Stimulated activated CD8-positive, alpha-beta memory T cell treated with anti-CD3 and anti-CD28 coated beads, Interleukin-4, amount 100 ng/mL, for 24 hours (primary cell): ENCODE measurements at places on chromosomes 1 and 21.

DNA sequence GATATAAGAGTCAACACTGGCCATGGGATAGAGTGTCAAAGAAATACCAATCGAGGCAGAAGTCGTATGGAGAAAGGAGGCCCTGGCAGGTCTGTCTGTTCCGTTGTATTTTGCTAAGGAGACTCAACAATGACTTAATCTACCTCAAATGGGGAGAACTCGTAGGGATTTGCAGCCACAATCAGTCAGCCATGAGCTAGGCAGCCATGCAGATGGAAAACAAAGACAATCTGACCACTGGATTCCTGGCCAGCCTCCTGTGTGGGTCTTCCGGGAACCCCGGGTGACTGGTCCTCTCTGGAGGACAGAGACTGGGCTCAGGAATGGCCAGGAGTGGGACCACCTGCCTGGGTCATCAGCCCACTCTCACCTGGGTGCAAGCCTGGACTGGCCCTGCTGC is 167.8 kb downstream of the ETS2 start:
- DNase-seq = no peak

DNA sequence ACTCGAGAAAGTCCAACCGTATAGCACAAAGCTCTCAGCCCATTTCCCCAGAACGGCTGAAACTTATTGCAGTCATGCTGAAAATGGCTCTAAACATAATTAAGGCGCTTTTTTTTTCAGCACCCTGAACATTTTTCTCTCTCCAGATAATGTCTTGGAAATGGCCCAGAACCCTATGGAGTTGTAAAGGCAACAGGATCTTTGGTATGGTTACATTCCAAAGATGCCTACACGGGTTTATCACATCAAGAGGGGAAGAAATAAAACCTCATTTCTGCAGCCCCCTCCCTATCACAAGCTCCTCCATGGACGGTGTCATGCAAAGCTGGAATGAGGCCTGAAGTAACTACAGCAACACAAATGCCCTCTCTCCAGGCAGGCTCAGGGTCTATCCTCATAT is 126.4 kb upstream of the GALNT2 start:
- no peak for DNase-seq

DNA sequence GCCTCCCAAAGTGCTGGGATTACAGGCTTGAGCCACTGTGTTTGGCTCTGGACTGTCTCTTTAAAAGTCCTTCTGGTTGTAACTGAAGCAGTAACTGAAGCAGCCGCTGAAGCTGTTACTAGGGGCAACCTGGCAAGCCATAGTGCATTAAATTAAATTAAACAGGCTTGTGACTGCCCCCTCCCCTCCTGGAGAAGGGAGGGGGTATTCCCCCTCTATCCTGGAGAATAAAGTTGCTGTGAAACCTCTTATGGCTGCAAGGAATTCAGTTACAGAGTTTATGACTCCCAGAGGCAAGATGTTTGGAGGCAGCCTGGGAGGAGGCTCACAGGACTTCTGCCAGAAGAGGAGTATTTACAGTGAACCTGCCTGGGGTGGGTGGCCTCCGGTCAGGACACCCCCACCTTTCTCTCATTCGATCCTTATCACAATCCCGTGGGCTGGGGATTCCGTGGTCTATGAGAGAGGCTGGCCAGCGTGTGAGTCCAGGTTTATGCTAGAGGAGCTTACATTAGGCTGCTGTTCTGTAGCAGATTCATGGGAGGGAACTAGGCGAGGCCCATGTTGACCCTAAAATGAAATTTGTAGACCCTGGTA is 8.3 kb downstream of the TTC22 start:
- DNase-seq = no peak

GRCh38 chr1:58813801-58814200 is 30.0 kb upstream of the JUN start:
- DNase-seq = no peak
